Lower lobe of right lung (tissue), 2 donors: ENCODE measurements at places on chromosomes 5 and 9. TPM values are rescaled to one million over a fixed set of nuclear protein-coding genes. Genes with fewer than 3 reads are reported as not detected.

- no peak for DNase-seq
Measured at GRCh38 chr9:36479101-36479500, 79.0 kb upstream of the RNF38 start.

DNA sequence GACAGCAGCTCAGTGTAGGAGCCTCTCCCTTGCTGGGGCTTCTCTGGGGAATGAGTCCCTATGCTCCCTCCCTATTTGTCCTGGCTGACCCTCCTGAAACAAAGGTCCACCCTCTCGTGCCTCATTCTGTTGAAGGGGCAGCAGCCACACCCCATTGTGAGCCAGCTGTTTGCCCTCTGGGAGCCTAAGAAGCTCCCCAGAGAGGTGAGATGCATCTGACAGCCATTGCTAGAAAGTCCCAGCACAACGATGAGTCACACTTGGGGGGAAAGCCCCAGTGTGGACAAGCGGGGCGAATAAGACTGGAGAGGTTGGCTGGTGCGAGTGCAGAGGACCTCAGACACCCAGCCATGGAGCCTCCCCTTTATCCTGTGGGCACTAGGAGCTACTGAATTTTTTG, 101.4 kb downstream of the PPARGC1B start:
- no peak for DNase-seq

The SLC6A3 gene
- total RNA-seq, result 0.12 TPM

GRCh38 chr9:112433499-112434392, 52.9 kb upstream of the KIAA1958 start:
- DNase-seq, result no peak

- no peak for DNase-seq
Measured at GRCh38 chr9:84694248-84694647, 24.7 kb downstream of the NTRK2 start.

The SGTB gene
- total RNA-seq, result 9.2 TPM

The TRIM7 gene
- 4.3 TPM for total RNA-seq
